HuH-7.5 (cell line): ENCODE measurements at places on chromosomes 4 and X.

- DNase-seq: no peak
Observed at GRCh38 chr4:14446904-14447303, 555.4 kb upstream of the CPEB2 start.

- DNase-seq: no peak
Observed at GRCh38 chrX:65811558-65812228, 144.2 kb downstream of the MSN start.

DNA sequence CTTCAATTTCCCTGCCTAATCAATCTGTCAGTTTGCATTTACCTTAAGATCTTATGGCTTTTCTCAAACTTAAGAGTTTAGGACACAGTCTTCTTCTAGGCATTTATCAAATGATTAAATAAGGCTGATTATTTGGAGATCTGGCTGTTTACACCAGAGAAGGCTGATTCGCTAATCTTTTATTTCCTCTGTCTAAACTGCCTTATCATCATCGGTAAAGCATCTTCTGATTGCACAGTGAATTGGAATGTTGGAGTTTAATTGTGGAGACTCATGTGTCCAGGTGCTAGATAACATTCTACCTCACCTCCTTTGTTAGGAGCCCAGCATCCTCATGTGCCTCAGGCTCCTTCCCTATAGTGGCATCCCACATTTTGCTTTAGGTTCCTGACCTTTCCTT is 100.3 kb upstream of the DDIT4L start:
- DNase-seq: no peak

DNA sequence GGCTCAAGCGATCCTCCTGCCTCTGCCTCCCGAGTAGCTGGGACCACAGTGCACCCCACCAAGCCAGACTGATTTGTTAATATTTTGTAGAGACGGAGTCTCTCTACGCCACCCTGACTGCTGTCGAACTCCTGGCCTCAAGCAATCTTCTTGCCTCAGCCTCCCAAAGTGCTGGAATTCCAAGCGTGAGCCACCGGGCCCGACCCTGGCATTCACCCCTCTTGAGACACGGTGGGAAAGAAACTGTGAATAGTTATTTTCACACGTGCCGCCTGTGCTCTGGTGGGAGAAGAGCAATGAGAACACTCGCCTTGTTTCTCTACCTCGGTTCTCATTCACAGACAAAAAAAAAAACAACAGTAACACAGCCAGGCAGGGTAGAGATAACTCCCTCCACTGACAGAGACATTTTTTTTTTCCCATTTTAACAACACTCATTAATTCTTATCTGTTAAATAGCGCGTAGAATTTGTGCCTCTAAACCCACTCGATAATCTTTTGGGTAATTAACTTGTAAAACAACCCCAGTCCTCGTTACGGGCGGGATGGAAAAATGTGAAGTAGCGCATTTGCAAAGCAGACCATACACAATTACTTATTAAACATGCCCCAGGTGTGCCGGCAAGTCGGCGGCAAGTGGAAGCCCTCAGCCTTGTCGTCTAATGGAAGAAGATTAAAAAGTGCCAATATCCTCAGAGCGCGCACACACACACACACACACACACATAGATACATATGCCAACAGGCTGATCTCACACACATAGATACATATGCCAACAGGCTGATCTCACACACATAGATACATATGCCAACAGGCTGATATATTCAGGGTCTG is 103.3 kb downstream of the DHRSX start:
- DNase-seq: no peak

DNA sequence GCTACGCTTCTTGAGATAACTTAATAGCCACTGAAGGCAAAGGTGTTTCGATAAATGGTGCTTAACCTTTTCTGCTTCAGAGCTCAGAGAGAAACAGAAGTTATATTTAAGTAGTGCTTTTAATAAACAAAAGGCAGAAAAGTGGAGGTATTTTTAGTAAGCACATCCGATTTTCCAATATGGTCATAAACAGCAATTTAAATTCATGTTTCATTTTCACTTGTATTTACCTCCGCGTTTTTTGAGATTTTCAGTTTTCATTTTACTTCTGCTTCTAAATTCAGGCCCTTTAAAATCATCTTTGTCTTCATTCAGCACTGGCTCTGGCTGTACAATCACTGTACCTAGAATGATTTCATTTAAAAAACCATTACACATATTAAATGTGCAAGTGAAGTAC is 92.4 kb downstream of the ATRX start:
- no peak for DNase-seq

GRCh38 chrX:80537096-80537495 is 116.8 kb downstream of the TENT5D start:
- DNase-seq: no peak
